ENCODE measurements at places on chromosomes 16 and 17.

DNA sequence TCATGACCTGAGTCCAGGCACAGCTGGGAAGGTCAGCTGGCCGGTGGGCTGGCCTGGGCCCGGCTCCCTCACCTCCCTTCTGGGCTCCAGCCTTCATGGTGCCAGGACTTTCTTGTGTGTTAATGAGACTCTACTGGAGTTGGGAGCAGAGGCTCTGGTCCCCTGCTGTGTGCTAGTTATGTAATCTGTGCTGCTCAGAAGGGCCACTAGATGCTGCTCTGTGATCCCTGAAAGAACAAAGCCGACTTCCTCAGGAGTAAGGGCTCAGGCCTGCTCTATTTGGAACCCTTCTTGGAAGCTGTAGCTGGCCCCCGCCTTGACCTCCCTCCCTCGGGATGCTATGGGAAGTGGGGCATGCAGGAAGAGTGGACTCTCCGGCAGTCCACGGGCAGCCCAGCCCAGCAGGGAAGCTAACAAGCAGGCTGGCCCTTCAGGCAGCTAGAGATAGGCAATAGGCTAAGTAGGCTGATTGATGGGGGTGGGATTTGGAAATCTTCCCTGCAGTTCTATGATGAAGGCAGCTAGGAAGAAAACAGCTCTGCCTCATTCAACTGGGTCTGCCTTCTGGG lies 3.3 kb upstream of the CDK5R1 start:
- peak; percentile 65 for DNase-seq

- DNase-seq: no peak
These were observed 23.4 kb downstream of the NGFR start for GRCh38 chr17:49518346-49519078.

DNA sequence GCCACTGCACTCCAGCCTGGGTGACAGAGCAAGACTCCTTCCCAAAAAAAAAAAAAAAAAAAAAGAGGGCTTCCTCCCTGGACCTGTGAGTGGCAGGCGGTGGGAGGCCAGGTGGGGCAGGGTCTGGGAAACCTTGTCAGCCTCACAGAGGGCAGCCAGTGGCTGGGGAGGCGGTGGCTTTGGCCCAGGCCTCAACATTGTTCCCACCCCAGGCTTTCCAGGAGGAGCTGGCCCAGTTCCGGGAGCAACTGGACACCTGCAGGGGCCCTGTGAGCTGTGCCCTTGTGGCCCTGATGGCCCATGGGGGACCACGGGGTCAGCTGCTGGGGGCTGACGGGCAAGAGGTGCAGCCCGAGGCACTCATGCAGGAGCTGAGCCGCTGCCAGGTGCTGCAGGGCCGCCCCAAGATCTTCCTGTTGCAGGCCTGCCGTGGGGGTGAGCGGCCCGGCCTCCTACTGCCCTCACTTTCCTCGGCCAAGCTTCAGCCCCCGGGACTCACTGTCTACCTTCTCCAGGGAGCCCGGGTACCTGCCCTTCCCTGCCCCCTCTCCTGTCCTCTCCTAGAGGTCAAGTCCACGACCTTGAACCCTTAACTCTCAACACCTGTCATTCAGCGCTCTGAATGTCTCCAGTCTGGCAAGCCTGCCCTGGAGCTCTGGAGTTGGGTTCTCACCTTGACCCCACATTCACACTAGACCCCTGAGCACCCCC lies 12.4 kb downstream of the ZNF213 start:
- no peak for DNase-seq

- DNase-seq: no peak
These were observed 2.5 kb upstream of the IGF2BP1 start for GRCh38 chr17:48994549-48995303.

- DNase-seq: no peak
These were observed 11.5 kb downstream of the GUCY2D start for GRCh38 chr17:8013731-8014557.

- DNase-seq: no peak
These were observed 27.2 kb downstream of the GJD3 start for GRCh38 chr17:40337351-40337750.

- DNase-seq: peak; percentile 81
These were observed 7.7 kb downstream of the CORO6 start for GRCh38 chr17:29615048-29615385.

DNA sequence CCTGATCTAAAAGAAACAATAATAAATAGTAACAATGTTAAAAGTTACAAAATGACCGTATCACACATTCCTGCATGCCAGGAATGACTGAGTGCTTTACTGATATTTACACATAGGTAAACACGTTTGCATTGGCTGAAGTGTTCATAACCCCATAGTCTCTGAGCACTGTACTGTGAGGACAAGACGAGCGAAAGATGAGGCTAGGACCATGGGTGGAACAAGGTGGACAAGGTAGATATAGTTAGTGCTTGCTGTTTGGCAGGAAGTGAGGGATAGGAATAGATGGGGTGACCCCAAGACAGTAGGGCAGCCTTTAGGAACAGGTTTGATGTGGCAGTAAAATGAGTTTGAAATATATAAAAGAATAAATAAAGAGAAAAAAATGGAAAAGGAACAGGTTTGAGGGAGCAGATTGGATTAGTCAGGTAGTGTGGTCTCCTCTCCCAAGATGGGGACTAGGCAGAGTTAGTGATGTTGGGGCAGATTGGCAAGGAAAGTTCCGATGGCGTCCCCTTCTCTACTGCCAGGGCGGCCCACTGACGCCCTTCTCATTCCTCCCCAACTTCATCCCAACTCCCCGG lies 452 bp upstream of the E2F4 start:
- DNase-seq: no peak

GRCh38 chr17:35002876-35003551 lies 22.7 kb downstream of the LIG3 start:
- DNase-seq: no peak

GRCh38 chr16:69703638-69704037 lies 22.7 kb downstream of the NQO1 start:
- DNase-seq: no peak

DNA sequence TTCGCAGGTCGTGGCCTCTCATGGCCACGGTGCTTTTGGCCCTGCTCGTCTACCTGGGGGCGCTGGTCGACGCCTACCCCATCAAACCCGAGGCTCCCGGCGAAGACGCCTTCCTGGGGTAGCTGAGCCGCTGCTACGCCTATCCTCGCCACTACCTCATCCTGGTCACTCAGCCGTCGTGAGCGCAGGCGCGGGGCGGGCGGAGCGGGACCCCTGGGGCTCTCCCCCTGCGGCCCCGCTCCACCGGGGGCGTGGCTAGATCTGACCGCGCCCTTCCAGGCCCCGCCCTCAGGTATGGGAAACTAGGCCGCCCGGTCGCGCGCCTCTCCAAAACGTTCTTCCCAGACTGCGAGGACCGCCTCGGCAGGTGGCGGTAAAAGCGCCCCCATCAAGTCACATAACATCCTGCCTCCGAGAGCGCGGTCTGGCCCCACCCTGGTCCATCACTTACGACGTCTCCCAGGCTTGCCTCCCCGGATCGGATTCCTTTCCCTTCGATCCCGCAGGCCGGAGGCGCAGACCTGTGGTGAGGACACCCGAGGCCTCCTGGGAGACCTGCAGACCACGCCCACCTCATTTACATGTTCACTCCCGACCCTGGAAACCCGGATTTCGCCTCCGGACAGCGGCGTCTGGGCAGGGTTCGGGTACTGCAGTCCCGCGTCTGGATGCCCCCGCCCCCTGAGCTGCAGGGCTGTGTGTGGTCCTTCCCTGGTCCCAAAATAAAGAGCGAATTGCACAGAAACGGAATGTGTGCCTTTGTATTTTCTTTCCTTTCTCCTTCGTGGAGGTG lies 91.5 kb upstream of the TMEM97 start:
- peak; percentile 9 for DNase-seq

GRCh38 chr16:66458292-66458691 lies 31.2 kb downstream of the BEAN1 start:
- DNase-seq: no peak

DNA sequence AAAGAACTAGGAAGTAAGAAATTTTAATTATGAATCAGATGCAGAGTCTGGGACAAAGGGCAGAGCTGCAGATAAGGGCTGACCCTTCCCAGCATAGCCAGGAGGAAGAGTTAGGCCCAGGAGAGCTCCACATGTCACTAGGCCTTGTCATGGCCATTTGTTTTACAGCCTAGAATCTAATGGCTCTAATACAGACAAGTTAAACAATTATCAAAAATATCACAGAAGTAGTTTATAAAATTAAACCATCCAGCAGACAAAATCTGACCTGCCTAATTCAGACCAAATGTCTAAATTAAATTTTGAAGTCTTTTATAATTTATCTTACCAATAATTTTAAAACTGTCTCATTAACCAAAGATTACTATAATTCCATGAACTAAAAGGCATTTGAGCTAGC lies 1369.5 kb downstream of the CDH11 start:
- no peak for DNase-seq

- peak; percentile 83 for DNase-seq
These were observed 643.2 kb downstream of the WWOX start for GRCh38 chr16:78742501-78743283.

DNA sequence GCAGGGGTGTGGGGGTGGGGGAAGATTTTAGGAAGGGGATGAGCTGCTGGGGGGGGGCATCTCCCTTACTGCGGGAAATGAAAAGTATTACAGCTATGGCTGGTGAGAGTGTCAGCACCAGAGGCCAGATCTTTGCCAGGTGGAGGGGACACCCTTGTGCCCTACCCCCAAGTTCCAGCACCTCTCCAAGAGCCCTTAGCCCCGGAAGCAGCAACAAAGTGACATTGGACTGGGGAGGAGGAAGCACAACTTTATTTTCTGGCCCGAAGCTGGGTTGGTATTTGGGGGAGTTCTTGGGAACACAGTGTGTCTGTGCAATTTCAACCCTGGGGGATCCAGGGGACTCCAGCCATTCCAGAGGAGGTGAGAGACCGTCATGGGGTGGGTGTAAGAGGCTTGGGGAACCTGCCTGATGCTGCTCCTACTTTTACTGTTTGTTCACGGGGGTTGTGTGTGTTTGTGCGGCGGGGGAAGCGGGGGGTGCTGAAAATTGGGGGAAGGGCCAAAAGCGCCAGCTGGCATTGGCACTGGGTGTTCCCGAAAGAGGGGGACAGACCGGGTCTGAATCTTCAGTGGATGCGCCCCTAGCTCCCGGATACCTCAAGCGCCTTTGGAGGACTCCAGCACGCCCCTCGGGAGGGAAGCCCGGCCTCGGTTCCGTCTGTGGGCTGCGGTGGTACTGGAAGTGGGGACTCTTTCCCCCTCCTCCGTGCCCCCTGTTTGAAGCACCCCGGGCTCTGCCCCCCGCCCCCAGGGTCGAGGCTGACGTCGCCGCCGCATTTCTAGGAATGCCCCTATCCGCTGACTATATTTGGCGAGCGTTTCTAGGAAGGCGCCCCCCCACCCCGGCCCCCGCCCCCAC lies 230.3 kb downstream of the MRTFB start:
- no peak for DNase-seq

DNA sequence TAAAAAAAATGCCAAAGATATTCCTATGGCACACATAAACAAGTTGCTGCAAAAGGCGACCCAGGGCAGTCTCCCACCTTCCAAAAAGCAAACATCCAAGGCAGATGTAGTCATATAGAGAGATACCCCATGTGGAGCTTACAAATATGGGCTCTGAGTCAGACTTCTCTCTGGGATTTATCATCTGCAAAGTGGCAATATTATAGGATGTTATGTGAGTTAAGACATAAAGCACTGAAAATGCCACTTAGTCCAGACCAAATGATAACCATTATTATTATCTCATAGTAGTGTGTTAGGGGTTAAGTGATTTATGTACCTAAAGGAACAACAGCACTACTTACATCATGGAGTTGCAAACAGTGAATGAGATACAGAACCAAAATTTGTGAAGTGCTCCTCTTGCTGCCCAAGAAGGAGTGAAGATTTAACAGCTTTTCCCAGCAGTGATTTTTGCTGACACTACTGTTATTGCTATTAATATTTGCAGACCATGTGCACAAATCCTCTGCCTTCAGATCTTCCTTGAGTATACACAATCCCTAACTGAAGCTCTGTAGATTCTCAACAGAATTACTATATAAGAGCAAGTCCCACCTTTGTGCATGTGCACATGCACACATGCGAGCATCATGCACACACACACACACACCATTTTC lies 560.0 kb upstream of the SALL1 start:
- DNase-seq: no peak

DNA sequence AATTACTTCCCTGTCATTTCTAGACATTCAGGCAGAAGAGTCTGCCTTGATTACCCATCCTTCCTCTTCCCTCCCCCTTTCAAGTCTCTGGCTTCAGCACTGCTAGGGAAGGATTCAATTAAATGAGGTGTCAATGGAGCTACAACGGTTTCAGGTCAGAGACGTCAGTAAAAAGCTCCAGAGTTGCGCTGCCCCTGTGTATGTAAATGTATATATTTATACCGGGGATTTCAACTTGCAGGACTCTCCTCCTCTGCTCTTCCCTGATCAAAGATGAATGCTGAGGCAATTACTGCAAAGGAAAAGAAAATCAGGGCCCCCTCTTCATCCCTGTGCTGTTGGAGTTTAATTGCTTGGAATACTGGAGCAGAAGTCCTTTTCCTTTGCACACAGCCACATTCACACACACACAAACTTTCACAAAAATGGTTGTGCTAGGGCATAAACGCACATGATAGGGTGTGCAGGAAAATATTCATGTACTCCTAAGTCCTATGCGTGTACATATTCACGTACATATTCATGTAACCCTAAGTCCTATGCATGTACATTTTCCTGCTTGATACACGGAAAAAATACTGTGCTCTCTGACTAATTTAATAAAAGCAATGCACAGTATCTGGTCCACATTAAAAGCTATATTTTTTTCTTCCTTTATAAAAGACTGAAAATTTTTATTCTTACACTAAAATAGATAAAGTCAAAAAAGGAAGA lies 129.7 kb upstream of the PMFBP1 start:
- DNase-seq: no peak

DNA sequence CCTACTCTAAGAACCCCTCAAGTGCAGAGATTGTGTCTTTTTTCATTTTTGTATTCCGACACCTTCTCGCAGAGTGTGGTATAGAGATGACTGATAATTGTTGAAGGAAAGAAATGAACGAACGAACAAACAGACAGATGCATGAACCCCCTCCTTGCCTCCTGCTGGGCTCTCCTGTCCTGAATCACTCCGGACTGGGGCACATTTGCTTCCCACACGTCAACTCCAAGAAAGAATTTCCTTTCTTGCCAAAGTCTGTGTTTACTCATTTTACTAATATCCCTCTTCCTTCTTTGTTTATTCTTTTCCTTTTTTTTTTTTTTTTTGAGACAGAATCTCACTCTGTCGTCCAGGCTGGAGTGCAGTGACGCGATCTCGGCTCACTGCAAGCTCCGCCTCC lies 37.5 kb upstream of the BHLHA9 start:
- DNase-seq: no peak

Measured in CD4-positive, alpha-beta T cell treated with Interleukin-12 subunit alpha and Interleukin-12 subunit beta, for 1 hour (primary cell).